Chondrocyte (in vitro differentiated cells): ENCODE measurements at places on chromosomes 6 and 20.

- no peak for DNase-seq
Measured at GRCh38 chr6:143236151-143236798, 175.6 kb downstream of the AIG1 start.

DNA sequence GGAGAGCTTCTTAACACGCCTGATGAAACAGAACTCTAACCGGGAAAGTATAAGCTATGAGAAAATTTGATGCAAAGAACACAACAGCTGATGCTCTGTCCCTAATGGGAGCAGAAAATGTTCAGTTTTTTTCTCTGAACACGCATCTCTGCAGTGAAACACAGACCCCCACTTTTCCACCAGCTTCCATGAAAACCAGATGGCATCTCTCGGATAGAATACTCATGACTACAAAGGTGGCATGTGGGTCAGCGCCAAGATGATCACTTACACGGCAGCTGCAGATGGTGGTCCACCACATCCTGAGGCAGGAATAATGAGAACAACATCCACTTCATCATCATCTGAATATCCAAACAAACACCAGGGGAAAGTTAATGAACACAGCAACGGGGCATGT, 85.2 kb upstream of the CNR1 start:
- no peak for DNase-seq

GRCh38 chr20:9348316-9348715, 166.1 kb upstream of the LAMP5 start:
- DNase-seq: no peak

GRCh38 chr20:61662968-61663331, 402.7 kb downstream of the TAF4 start:
- peak; percentile 89 for DNase-seq

- DNase-seq: no peak
Measured at GRCh38 chr6:16503970-16504415, 257.3 kb downstream of the ATXN1 start.

GRCh38 chr6:33390767-33391277, 801 bp upstream of the KIFC1 start:
- DNase-seq: no peak

- no peak for DNase-seq
Measured at GRCh38 chr6:31473780-31474761, 23.9 kb upstream of the MICB start.

DNA sequence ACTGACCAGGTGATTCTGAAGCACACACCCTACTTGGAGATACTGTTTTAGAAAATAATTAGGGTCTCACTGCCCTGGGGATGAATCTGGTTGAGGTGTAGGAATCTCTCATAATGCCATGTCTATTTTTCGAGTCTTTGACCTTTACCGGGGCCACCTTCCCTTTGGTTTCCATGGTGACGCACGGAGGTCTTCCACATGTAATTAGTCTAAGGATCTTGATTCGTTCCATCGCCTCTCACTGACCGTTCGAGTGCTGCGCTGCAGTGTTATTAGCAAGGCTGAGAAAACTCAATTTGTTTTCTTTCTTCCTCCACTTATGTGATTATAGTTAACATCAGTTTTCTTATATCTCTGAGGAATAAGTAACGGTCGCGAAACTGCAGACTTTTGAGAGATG, 144.3 kb upstream of the SPACA1 start:
- DNase-seq: no peak

GRCh38 chr20:31595654-31596411, 9.3 kb upstream of the ID1 start:
- DNase-seq: peak; percentile 93

- no peak for DNase-seq
Measured at GRCh38 chr20:9093218-9093957, 24.5 kb downstream of the PLCB4 start.

GRCh38 chr6:138107078-138107751, at the start of gene PERP:
Gene PERP, minus strand, starts transcription at chr6:138107419. Its CDS starts 79 bp downstream, at chr6:138107340.
- no peak for DNase-seq

GRCh38 chr6:37860226-37860839, 40.8 kb downstream of the ZFAND3 start:
- DNase-seq: no peak

DNA sequence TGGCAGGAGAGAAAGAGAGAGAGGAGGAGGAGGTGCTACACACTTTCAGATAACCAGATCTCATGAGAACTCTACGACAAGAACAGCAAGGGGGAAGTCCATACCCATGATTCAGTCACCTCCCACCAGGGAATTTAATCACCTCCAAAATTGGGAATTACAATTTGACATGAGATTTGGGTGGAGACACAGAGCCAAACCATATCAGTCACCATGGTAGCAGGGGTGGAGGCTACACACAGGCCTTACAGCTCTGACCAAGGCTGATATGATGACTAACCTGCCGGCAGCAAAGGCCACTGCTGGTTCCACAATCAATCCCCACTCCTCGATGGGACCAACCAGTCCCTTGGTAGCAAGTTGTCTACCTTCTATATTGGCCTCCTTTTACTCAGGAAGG, 13.6 kb upstream of the RBM24 start:
- no peak for DNase-seq

- DNase-seq: no peak
Measured at GRCh38 chr20:49594143-49594930, 26.4 kb upstream of the PTGIS start.

DNA sequence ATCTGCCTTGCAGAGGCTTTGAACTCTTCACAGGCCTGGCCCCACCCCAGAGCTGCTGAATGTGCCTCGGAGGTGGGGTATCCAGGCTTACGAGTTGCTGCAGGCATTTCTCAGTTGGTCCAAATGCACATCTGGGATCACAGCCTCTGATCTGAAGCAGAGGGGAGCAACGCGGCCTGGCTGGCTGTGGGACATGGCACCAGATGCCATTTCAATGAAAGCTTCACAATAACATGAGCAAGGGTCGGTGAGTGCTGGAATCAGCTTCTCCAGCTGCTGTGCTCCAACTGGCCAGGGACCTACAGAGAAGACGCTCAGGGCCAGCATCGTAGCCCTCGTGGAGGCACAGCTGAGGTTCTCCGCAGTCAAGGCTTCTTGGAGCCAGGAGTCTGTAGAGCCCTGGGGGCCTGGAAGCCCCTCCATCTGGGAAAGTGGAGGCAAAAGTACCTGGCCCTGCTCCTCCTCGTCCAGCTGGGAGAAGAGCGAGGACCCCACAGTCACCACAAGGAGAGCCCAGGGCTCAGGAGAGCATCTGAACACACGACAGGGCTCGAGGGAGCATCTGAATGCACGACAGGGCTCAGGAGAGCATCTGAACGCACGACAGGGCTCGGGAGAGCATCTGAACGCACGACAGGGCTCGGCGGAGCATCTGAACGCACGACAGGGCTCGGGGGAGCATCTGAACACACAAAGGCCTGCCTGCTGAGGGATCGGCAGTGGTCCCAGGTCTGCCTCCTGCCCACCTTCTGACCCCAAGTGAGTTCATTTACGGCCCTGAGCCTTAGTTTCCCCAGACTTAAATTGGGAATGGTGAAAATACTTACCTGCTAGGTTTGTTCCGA, 165.2 kb downstream of the DLL1 start:
- peak; percentile 56 for DNase-seq
